ENCODE measurements at places on chromosomes 13 and 19.

- DNase-seq = no peak
Measured at GRCh38 chr13:102587916-102588315, 8.9 kb upstream of the TPP2 start.

DNA sequence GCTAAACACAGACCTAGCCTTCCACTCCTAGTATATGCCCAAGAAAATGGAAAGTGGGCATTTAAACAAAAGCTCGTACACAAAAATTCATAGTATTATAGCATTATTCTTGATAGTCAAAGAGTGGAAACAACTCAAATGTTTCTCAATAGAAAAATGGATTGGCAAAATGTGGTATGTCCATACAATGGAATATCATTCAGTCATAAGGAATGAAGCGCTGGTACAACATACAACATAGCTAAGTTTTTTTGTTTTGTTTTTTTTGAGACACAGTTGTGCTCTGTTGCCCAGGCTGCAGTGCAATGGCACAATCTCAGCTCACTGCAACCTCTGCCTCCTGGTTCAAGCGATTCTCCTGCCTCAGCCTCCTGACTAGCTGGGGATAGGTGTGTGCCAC, 11.9 kb downstream of the ZNF558 start:
- no peak for DNase-seq

GRCh38 chr13:41587490-41587889, 130.1 kb downstream of the RGCC start:
- peak; percentile 22 for DNase-seq

DNA sequence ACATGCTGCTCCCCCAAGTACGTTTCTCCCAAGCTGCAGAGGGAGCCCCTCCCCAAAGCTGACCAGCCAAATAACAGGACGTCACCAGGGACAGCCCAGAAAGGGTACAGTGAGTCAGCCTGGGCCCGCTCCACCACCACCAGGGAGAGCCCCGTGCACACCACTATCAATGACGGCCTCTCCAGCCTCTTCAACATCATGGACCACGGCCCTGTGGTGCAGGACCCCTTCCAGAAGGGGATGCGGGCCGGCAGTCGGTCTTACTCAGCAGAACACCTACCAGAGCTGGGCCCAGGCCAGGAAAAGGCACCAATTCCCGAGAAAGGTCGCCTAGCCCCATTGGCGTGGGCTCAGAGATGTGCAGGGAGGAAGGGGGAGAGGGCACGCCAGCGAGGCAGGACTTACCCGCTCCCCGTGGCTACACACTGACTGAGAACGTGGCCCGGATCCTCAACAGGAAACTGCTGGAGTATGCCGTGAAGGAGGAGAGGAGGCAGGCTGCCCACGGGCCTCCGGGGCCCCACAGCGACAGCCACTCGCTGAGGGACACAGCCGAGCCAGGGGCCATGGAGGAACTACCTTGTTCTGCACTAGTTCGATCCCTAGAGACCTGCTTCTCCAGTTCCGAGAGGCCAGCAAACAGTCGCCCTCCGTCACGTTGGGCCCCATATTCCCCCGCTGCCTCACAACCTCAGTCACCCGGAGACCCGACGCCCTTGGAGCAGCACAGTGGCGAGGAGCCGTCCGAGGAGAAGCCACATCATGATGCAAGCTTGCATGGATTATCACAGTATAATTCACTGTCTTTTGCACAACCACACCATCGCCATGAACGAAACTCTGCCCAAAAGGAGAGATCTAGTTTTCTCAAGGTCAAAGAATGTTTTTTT, 815.9 kb upstream of the KLHL1 start:
- no peak for DNase-seq

DNA sequence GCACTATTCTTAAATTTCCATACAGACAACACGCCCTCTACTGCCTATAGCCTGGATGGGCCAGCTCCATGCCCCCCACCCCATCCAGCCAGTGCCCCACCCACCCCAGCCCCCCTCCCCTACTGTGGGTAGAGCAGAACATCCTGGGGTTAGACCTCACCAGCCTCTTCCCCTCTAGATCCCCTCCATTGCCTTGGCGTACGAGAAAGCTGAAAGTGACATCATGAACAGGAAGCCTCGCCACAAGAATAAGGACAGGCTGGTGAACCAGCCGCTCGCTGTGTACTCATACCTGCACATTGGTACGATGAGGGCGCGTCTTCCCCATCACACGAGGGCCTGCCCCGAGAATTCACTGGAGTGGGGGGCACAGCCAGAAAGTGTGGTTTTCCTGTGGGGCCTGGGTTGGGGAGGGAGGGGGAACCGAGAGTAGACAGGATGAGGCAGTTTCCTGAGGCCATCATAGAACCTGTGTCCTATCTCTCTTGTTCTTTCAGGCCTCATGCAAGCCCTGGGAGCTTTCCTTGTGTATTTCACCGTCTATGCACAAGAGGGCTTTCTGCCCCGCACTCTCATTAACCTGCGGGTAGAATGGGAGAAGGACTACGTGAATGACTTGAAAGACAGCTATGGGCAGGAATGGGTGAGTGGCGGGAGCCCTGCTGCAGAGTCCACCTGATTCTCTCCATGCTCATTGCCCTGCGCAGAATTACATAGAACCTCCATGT, 29.1 kb downstream of the ATP12A start:
- peak; percentile 72 for DNase-seq

GRCh38 chr19:38317104-38317612, 1.4 kb upstream of the YIF1B start:
- DNase-seq = peak; percentile 47

GRCh38 chr13:43611281-43612273, 175.2 kb downstream of the ENOX1 start:
- DNase-seq = no peak

DNA sequence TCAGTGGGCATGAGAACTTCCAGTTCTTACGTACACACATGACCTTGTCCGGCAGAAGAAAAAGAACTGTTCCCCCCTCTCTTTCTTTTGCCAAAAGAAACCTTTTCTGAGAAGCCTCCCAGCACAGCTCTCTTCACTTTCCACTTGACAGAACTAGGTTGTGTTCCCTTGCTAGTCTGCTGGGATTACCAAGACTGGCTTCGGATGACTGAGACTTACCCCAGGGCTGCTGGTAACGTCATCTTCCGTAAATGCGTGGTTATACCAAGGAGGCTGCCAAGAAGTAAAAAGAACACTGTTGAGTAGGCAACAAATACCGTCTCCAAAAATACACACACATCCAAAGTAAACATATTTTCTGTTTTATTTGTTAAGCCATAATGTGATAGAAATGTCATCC, 908.2 kb downstream of the EFNB2 start:
- no peak for DNase-seq

GRCh38 chr19:44990966-44991365, 10.3 kb upstream of the RELB start:
- no peak for DNase-seq

DNA sequence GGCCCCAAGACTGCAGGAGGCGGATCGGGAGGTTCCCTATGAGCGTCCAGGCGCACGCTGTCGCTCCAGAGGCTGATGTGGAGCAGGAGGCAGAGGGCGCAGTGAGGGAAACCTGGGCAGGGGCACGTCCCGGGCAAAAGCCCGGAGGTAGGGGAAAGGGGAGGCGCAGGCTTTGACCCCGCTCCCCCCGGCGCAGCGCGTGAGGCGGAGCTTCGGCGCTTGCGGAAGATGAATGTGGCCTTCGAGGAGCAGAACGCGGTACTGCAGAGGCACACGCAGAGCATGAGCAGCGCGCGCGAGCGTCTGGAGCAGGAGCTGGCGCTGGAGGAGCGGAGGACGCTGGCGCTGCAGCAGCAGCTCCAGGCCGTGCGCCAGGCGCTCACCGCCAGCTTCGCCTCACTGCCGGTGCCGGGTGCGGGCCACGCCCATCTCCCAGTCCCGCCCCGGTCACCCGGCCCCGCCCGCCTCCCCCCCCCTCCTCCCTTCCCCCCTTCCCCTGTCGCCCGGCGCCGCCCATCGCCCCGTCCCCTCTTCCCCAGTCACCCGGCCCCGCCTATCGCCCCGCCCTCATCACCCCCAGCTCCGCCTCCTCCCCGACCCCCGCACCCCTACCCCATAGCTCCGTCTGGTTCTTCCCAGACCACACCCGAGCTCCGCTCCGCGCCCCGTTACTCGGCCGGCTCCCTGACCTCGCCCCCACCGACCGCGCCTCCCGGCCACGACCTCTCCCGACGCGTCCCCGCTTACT, 4.1 kb downstream of the HMG20B start:
- DNase-seq = no peak

DNA sequence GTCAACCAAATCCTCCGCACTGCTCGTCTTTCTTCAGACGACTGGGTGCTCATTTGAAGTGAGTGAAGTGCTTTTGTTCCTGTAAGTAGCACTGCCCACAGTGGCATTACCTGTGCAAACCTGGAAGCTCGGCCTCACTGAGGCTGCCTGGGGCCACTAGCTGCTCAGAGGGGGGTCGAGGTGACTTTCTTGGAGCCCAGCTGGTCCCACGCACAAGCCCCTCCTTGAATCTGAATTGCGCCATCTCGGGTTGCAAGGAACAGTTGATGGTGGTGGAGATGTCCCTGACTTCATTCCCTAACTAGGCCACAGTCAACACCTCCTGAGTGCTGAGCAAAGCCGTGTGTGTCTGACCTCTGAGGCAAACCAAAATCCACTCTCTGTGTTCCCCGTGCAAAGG, 79.3 kb upstream of the GPR183 start:
- no peak for DNase-seq

DNA sequence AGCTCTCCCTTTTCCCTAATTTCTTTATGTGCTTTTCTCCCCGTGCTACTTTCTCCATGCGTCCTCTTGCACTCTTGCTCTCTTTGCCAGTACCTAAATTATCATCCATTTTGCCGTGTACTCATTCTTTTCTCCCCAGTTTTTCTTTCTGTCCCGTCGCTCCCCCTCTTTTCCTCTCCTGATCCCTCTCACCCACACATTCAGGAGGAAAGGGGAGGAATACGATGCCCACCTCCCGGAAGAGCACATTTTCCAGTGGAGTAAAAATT, 821 bp downstream of the ZNF616 start:
- DNase-seq = no peak

DNA sequence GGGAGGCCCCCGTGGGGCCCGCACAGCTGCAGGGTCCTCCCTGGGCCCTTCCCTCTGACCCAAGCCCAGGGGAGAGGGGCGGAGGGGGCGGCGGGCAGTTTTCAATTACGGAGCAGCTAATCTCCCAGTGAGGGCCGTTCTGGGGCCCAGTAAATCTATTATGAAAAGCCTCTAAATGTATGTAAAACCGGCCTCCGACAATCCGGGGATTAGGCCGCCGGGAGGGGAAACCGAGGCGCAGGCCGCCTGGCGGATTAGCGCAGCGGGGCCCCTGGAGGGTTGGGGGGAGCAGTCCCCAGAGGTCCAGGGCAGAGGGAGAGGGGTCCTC, 25.1 kb downstream of the EFNA2 start:
- DNase-seq = no peak

DNA sequence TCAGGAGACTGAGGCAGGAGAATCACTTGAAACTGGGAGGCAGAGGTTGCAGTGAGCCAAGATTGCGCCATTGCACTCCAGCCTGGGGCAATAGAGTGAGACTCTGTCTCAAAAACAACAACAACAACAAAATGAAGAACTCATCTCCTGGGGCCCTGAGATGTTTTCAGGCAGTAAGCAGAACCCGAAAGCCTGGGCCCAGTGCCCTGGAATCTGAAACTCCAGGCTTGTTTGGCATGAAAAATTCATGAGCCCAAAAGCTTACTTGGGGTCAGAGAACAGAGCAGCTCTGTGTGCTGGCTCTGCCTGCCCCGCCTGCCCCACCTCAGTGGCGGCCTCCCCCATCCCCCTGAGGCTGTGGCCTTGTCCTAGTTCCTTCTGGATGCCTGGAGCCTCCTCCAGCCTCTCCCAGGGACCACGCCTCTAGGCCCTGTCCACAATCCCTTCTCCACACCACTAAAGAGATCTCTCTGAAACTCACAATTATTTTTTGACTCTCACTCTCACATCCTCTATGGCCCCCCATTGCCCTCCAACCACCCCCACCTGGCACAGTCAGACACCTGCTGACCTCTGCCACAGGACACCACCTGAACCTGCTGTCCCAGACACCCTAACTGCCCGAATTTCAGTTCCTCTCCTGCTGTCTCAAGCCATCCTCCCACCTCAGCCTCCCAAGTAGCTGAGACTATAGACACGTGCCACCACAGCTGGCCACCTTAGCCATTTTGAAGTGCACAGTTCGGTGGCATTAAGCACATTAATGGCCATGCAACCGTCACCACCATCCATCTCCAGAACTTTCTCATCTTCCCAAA, 6.9 kb upstream of the AP1M2 start:
- DNase-seq = no peak

DNA sequence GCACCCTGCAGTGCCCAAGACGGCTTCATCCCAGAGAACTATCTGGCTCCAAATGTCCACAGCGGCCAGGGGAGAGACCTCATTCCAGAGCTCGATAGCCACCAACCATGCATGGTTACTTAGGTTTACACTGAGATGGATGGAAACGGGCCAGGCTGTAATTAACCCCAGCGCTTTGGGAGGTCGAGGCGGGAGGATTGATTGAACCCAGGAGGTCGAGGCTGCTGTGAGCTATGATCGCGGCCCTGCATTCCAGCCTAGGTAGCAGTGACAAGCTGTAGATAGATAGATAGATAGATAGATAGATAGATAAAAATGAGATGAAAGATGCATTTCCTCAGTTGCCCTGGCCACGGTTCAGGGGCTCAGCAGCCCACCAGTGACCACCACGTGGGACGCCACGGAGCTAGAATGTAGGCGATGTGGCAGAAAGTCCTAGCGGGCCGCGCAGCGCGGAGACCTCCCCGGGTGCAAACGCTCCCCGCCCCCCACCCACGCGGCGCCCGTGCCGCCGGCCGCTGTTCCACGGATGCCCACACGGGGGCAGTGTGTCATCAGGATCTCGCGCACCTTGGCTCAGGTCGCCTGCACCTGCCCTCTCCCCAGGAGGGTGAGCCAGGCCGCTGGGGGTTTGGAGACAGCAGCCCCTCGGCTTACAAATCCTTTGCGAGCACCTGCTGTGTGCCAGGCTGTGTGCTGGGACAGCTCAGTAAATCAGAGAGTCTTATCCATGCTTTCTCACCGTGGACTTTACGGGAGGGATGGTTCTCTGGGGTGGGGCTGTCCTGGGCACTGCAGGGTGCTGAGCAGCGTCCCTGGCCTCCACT, 13.5 kb upstream of the TLE5 start:
- DNase-seq = peak; percentile 75

DNA sequence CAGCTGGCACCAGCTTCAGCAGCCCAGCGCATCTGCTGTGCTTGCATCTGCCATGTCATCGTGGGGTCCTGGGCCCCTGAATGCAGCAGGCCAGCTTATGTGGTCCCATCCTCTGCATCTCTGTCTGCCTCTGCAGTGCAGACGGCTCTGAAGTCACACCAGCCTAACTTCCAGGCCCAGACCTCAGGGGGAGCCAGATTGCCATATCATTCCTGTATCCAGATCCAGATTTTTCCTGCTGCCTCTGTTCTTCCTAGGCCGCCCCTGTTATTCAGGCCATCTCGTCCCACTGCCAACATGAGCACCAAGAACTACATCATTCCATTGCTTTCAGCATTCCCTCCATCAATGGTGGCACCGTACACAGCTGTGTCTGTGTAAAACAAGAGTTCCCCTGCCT, 571.6 kb downstream of the UQCRFS1 start:
- DNase-seq = no peak

- no peak for DNase-seq
Measured at GRCh38 chr19:5336195-5336965, 4.2 kb downstream of the PTPRS start.

GRCh38 chr19:29560313-29561075, 34.7 kb downstream of the VSTM2B start:
- no peak for DNase-seq
